ENCODE measurements at places on chromosomes 11 and 22. TPM values are rescaled to one million over a fixed set of nuclear protein-coding genes. Genes with fewer than 3 reads are reported as not detected.

OR52N4 gene
- not detected for total RNA-seq

ZNF215 gene
- 5.7 TPM for total RNA-seq

MARK2 gene
- 11.0 TPM for total RNA-seq

ELP4 gene
- total RNA-seq: 17.3 TPM

KCNE3 gene
- 0.37 TPM for total RNA-seq

ANO9 gene
- total RNA-seq: not detected

RAG2 gene
- not detected for total RNA-seq

APOBEC3F gene
- total RNA-seq: 5.1 TPM

SPI1 gene
- total RNA-seq: not detected

KCTD14 gene
- total RNA-seq: 1.5 TPM

OR8K3 gene
- total RNA-seq: not detected
